ENCODE measurements at places on chromosomes 3 and 15. TPM values are rescaled to one million over a fixed set of nuclear protein-coding genes. Genes with fewer than 3 reads are reported as not detected.
A peak's percentile ranks its signal among the peaks of the same experiment; 100 is the strongest.

VEPH1 gene
- total RNA-seq, result 130 TPM

- no peak for DNase-seq
These were observed 126.8 kb upstream of the ARHGEF3 start for GRCh38 chr3:56928379-56929068.

ALDH1A2 gene
- not detected for total RNA-seq

DNA sequence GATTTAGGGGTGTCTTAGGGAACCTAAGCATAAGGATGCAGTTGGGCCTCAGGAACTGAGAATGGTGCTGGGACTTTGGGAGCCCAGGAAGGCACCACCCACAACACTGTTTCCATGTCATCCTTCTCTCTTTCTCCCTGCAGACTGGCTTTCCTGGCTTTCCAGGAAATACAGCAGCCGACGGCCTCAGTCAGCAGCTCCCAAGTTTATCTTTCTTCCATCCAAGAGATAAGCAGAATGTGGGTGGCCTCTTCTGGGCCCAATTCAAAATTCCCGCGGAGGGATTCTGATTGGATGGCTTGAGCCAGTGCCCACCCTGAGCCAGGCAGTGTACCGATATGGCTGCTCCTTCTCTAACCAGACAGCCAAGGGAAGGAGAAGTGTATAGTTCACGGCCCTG lies 4.5 kb upstream of the CLN6 start:
- peak; percentile 33 for DNase-seq
